ENCODE measurements at places on chromosomes 12 and 14. TPM values are rescaled to one million over a fixed set of nuclear protein-coding genes. Genes with fewer than 3 reads are reported as not detected.

DNA sequence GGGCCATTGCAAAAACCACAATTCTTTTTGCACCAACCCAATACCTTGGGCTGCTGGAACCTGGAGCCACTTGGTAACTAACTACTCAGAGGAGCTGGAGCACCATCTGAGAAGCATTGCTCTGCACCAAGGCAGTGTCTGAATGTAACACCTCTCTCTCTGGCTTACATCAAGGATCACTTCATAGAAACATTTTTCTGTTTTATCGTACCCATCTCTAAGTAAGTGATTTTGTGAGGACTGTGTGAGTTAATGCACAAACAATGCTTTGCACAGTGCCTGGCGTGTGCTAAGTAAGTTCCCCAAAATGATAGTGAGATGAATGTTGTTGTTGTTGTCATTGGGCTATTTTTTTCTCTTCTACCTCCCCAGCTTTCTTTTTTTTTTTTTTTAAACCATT lies 111.4 kb downstream of the ADCK1 start:
- no peak overlapping the region for H3K4me3 ChIP-seq
- no peaks in the 10 kb centered on the region for H3K27me3 ChIP-seq
- peaks cover 7% of the 10 kb centered on the region for H3K36me3 ChIP-seq
- DNase-seq: no peak
- no peak overlapping the region for H3K27ac ChIP-seq

DNA sequence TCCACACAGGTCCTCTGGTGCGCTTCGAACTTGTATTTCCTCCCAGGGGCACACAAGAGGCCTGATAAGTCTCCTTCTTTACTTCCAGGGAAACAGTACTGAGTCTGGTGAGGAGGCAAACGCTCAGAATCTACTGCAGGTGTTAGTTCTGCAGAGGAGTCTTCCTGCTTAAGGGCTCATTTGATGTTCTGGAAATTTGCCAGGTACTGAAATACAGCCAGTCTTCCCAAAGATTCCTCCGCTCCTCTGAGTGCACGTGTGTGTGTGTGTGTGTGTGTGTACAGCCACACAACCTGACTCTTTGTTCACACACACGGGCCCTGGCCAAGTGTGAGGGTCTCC lies 92.0 kb downstream of the FBXL14 start:
- no peak for DNase-seq
- no peaks in the 10 kb centered on the region for H3K27me3 ChIP-seq
- H3K36me3 ChIP-seq: no peaks in the 10 kb centered on the region

- H3K27me3 ChIP-seq: no peaks in the 10 kb centered on the region
- no peaks in the 10 kb centered on the region for H3K4me1 ChIP-seq
- no peak overlapping the region for H3K4me3 ChIP-seq
- no peak overlapping the region for H3K27ac ChIP-seq
These were observed 88.4 kb upstream of the TMEM132C start for GRCh38 chr12:128178565-128178964.

- H3K36me3 ChIP-seq: no peaks in the 10 kb centered on the region
- H3K4me3 ChIP-seq: no peak overlapping the region
- H3K4me1 ChIP-seq: no peaks in the 10 kb centered on the region
These were observed 141.1 kb downstream of the KSR2 start for GRCh38 chr12:117827660-117828059.

DNA sequence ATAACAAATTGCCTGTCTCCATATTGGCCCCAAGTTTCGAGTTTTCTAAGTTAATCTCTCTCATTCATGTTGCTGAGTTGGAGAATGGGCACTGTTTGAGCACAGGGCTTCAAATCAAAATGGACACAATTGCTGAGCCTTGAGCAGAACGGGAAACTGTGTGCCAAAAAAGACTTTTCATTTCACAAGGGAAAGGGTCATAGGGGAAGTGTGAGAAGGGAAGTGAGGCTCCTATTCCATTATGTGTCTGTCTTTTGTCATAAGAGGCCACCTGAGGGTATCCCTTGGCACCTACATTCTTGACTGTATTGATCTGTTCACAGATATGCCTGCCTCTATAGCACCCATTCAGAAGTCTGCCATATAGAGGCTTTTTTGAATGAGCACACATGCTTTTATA lies 59.1 kb downstream of the TTLL5 start:
- H3K4me3 ChIP-seq: no peak overlapping the region
- DNase-seq: no peak
- no peaks in the 10 kb centered on the region for H3K27me3 ChIP-seq
- H3K27ac ChIP-seq: peak overlapping the region; percentile 82
- H3K4me1 ChIP-seq: peaks cover 69% of the 10 kb centered on the region
- no peaks in the 10 kb centered on the region for H3K36me3 ChIP-seq

DNA sequence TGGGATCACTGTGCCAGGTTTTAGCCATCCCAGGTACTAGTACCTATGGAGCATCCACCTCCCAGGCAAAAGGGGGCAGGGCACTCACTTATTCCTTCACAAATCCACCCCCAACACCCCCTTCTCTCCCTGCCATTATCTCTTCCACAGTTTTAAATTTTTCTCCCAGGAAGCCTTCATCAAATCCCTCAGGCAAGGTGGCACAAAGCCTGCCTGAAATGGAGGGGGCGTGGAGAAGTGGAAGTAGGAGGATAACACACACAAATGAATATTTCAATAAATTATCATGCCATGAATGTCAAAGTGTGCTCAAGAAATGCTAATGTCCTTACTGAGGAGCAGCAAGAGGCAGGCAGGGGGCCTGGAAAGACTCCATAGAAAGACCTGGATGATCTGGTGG lies 4.7 kb upstream of the CHST11 start:
- H3K4me1 ChIP-seq: peaks cover 13% of the 10 kb centered on the region
- H3K4me3 ChIP-seq: no peak overlapping the region
- H3K27me3 ChIP-seq: no peaks in the 10 kb centered on the region
- no peak overlapping the region for H3K27ac ChIP-seq
- no peak for DNase-seq

GRCh38 chr14:98925354-98926040 lies 346.5 kb downstream of the BCL11B start:
- H3K4me3 ChIP-seq: no peak overlapping the region
- H3K27ac ChIP-seq: no peak overlapping the region
- H3K4me1 ChIP-seq: no peaks in the 10 kb centered on the region
- DNase-seq: no peak
- H3K27me3 ChIP-seq: peaks cover 22% of the 10 kb centered on the region
- H3K36me3 ChIP-seq: no peaks in the 10 kb centered on the region

GRCh38 chr14:23054000-23054811 lies 3.1 kb downstream of the CDH24 start:
- H3K36me3 ChIP-seq: peaks cover 8% of the 10 kb centered on the region
- peaks cover 29% of the 10 kb centered on the region for H3K4me1 ChIP-seq
- no peak for DNase-seq
- H3K27me3 ChIP-seq: no peaks in the 10 kb centered on the region
- no peak overlapping the region for H3K27ac ChIP-seq

ACVR1B gene
- 8.5 TPM for total RNA-seq

SRSF5 gene
- total RNA-seq: 167 TPM

All from left ventricle myocardium inferior (tissue), 1 donor.